ENCODE measurements at places on chromosomes 12 and 14.

- no peak for DNase-seq
These were observed 307.9 kb upstream of the G2E3 start for GRCh38 chr14:30251017-30251416.

GRCh38 chr12:76421046-76421445 lies 72.8 kb upstream of the BBS10 start:
- DNase-seq: no peak

GRCh38 chr12:12724421-12725085 lies 7.4 kb downstream of the CDKN1B start:
- DNase-seq: peak; percentile 72

- DNase-seq: no peak
These were observed 33.2 kb downstream of the DENND5B start for GRCh38 chr12:31557707-31558106.

DNA sequence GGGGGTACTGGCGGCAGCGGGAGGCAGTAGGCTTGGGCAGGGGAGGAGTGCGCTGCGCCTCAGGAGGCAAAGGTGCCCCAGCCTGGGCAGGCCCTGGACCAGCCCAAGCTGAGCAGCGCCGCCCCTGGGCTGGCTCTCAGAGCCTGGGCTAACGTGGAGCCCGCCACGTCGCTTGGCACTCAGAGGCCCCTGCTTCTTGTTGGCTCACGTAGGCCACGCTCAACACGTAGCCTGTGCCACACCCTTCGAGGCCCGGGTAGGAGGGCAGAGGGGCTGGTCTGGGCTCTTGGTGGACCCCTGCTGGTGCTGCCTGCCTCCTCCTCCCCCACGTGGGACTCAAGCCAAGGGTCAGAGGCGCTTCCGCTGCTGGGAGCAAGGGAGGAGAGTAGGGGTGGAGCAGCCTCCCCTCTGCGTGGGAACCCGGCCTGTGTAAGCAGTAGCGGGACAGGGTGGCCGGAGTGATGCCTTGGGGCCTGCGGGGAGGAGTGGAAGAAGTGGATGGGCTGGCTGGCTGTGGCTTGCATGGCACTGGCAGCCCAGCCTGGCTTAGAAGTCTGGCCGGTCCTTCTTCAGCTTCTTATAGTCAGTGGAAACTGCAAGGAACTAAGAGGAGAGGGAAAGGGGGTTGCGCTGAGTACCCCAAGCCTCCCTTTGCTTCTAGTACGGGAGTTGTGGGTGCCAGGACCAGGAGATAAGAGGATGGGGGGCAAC lies 5.7 kb downstream of the SHMT2 start:
- peak; percentile 49 for DNase-seq

GRCh38 chr14:45246151-45246550 lies 6.9 kb downstream of the MIS18BP1 start:
- no peak for DNase-seq

GRCh38 chr12:92080911-92081285 lies 64.7 kb downstream of the BTG1 start:
- no peak for DNase-seq

GRCh38 chr14:76196980-76197695 lies 45.4 kb downstream of the GPATCH2L start:
- no peak for DNase-seq

- peak; percentile 77 for DNase-seq
These were observed 202.8 kb downstream of the TTC8 start for GRCh38 chr14:89027097-89027740.

DNA sequence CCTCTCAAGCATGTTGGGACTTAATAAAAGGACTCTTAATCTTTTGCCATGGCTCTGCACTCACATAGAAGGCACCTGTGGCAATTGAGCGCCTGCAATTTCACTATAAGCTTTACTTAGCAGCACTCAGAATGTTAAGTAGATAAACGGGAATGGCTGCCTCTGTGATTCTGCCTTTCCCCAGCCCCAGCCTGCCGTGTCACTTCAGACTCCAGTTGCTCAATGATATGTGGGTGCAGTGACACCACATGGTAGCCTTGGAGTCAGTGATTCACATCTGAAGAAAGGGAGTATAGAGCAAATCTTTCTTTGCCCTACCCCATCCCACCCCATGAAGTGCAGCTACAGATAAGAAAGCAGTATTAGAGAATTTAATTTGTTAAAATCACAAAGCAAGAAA lies 96.1 kb downstream of the ZFC3H1 start:
- DNase-seq: peak; percentile 26

DNA sequence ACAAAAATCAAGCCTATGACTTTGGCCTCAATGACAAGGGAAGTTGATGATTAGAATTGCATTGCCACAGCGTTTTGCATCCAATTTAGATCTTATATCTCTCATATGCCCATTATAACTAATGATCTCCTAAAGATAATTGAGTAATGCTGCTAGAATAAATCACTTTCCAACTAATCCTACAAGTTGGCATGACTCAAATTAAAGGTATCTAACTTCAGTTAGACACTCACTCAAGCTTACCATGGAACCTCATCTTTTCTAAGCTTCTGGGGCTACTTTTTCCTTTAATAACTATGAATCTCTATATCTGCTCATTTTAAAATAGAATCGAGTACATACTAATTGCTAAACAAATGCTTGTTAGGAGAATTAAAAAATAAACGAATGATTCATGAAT lies 427.8 kb downstream of the BTG1 start:
- no peak for DNase-seq

DNA sequence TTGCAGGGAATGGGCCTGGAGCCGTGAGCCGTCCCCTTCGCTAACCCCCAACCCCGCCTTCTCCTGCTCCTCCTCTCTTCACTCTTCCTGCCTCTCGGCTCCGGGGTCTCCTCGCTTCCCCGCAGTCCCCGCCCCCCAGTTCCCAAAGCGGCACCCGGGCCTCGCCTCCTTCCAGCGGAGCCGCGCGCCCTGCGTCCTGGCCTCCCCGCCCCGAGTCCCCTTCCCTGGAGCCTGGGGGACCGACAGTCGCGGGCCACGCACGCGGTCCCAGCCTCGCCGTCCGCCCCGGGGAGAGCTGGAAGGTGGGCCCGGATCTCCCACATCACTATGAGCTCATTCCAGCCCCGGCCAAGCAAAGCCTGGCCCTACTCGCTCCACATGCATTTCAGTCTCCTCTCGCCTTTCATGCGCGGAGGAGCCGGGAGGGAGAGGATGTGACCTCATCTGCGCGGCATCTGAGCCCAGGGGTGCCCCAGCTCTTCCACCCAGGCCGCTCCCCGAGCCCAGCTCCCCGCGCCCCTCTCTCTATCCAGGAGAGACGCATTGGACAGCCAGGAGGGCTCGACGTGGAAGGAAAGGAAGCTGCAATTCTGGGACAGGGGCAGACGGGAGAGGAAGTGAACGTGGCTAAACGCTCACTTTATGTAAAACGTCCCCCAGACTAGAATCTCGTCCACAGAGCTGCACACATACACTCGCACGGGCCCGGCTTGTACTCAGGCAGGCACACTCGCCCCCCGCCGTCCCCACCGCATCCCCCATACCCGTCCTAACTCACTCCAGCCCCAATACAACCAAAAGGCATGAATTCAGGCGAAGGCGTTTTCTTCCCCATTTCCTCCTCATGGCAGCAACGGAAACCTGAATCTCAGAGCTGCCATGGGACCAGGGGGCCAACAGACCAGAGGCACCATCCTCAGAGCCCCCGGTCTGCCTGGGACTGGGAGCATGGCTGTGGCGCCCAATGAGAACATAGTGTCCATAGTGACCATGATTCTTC lies 108.7 kb upstream of the CCND2 start:
- DNase-seq: peak; percentile 100

- DNase-seq: no peak
These were observed 10.6 kb downstream of the CCDC88C start for GRCh38 chr14:91406982-91407381.

All from DMS53 (cell line).